ENCODE measurements at places on chromosomes 3 and 15. TPM values are rescaled to one million over a fixed set of nuclear protein-coding genes. Genes with fewer than 3 reads are reported as not detected.

GRCh38 chr15:62931650-62932049 is 110.9 kb upstream of the TPM1 start:
- H3K27ac ChIP-seq: no peak overlapping the region
- no peak for DNase-seq
- H3K36me3 ChIP-seq: no peaks in the 10 kb centered on the region
- H3K27me3 ChIP-seq: no peaks in the 10 kb centered on the region
- no peak overlapping the region for H3K4me3 ChIP-seq

GRCh38 chr15:82080774-82081173 is 35.0 kb upstream of the MEX3B start:
- no peak overlapping the region for H3K4me3 ChIP-seq
- no peaks in the 10 kb centered on the region for H3K36me3 ChIP-seq
- H3K27me3 ChIP-seq: peaks cover 3% of the 10 kb centered on the region
- no peak for DNase-seq
- H3K27ac ChIP-seq: no peak overlapping the region
- H3K4me1 ChIP-seq: no peaks in the 10 kb centered on the region

GRCh38 chr15:68559345-68560310 is 19.2 kb upstream of the CORO2B start:
- peak; percentile 74 for DNase-seq
- no peak overlapping the region for H3K27ac ChIP-seq
- H3K4me1 ChIP-seq: no peaks in the 10 kb centered on the region
- H3K36me3 ChIP-seq: no peaks in the 10 kb centered on the region
- H3K27me3 ChIP-seq: no peaks in the 10 kb centered on the region
- H3K4me3 ChIP-seq: peak overlapping the region; percentile 62

Gene SEMA3B
- 51.6 TPM for total RNA-seq

Gene PLA2G4E
- not detected for total RNA-seq

DNA sequence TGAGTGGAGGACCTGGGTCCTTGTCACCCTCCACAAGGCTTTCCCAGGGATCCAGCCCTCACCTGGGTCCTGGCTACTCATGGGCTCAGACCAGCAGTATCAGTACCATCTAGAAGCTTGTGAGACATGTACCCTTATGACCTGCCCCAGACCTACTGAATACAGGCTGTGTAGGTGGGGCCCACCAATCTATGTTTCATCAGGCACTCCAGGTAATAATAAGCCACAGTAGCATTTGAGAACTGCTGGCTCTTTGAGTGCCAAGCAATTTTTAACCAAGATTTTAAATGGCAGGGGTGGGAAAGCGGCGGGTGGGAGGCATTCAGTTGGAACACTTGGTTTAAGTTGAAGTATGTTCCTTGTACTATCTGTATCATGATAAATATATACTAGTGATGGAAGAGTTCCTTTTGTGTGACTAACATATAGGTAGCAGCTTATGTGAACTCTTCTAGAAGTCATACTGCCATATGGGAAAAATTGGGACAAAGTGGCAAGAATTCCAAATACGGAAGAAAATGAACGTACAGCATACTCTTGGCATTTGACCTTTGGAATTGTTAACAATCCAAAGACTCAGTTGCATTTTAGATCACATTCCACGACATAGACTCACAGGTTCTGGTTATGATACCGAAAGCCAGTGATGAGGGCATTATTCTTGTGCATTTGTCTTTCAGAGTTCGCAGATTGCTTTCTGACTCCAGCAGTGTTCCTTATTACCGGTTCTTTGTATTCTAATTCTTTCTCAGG is 190.4 kb downstream of the GHSR start:
- no peak overlapping the region for H3K4me3 ChIP-seq
- DNase-seq: peak; percentile 93
- H3K36me3 ChIP-seq: peaks cover 3% of the 10 kb centered on the region
- H3K4me1 ChIP-seq: peaks cover 2% of the 10 kb centered on the region
- H3K27me3 ChIP-seq: no peaks in the 10 kb centered on the region

Data from fibroblast of lung (primary cell).